ENCODE measurements at places on chromosomes 11 and 22.

DNA sequence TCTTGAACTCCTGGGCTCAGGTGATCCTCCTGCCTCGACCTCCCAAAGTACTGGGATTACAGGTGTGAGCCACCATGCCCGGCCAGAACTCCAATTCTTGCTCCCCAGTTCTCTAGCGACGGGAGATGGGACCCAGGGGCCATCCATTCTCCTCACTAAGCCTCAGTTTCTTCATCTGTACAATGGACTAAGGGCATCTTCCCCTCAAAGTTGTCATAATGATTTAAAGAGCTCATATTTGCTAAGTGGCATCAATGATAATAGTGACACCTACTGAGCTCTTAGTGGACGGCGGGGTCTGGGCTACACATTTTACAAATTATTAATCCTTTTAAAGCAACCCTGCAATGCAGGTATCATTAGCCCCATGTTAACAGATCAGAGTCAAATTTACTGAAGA is 34.5 kb downstream of the KIAA0930 start:
- DNase-seq, result no peak

DNA sequence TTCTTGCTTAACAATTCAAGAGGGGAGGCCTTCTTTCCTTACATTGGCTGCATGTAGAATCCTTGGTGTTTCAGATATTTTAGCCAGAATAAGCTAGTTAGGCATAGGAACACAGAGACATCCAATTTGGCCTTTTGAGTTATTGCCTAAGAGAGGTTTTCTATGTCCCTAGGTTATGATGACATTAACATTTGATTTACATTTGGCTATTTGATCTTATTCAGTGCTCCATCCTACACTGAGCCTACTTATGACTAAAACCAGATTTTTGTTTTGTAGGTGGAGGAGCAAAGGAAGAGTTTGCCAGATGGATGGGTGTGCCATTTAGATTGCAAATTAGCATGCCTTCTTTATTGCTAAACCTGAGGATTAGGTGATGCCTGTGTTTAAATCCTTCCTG is 11.1 kb upstream of the SLC37A2 start:
- DNase-seq, result no peak

DNA sequence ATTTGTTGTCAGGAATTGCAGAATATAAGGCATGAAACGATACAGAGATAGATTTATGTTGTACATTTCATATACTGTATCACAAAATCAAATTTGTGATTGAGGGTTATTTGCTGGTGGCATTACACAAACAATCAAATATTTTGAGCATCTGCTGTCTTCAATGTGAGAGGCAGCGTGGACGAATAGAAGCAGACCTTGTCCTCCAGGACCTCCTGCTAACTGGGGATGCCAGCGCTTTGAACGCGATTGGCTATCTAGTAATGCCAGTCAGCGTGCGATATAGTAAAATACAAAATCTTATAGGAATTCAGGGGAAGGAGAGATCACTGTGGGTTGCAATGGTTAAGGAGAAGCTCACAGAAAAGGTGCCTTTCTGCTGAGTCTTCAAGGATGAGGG is 631 bp upstream of the SNX19 start:
- DNase-seq, result no peak

- DNase-seq, result no peak
These were observed 123.8 kb downstream of the RAB38 start for GRCh38 chr11:88051396-88051795.

DNA sequence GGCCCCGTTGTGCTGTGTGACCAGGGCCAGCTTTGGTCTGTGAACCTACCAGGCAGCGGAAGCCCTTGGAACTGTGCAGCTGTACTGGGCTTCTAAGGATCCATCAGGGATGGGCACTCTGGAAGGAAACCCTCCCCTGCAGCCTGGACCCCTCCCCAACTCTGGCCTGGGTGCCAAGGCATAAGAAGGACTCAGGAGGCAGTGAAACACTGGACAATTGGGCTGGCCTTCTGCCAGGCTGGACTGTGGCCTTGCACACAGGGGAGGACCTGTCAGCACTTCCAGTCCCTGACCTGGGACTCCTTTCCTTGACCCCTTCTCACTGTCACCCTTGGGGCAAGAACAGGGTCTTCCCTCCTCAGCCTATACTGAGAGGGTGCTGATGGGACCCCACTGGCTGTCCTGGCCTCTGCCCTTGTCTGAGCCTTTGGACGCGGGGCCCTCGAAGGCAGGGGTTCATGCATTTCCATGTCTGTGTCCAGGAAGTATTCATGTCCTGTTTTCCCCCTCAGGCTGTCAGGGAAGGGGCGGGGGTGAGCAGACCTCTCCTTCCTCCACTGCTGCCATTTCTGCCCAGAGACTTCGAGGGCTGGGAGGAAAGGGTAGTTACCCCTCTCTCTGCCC is 39.6 kb downstream of the PDE2A start:
- no peak for DNase-seq

DNA sequence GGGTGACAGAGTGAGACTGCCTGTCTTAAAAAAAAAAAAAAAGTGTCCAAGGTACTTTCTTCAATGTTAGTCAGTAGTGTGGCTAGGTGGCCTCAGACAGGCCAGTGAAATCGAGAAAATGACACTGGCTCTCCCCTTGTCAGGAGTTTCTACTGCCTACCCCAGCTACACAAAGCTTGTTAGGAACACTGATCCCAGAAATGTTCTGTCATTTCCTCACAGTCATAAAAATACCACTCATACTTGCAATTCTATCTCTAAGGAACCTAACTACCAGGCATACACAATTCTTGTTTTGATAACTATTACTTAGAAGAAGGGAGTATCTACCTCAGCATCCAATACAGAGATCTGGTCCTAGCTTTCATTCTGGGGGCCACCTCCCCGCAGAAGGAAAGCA is 31.3 kb downstream of the ATP6V1E1 start:
- no peak for DNase-seq

- DNase-seq, result no peak
These were observed 205.4 kb downstream of the FAM76B start for GRCh38 chr11:95584180-95584579.

All from NCI-H2029 (cell line).